CD4-positive, alpha-beta T cell (primary cell): ENCODE measurements at places on chromosomes 5 and 9.

GRCh38 chr5:97131139-97131710 lies 11.2 kb downstream of the LIX1 start:
- DNase-seq = no peak

DNA sequence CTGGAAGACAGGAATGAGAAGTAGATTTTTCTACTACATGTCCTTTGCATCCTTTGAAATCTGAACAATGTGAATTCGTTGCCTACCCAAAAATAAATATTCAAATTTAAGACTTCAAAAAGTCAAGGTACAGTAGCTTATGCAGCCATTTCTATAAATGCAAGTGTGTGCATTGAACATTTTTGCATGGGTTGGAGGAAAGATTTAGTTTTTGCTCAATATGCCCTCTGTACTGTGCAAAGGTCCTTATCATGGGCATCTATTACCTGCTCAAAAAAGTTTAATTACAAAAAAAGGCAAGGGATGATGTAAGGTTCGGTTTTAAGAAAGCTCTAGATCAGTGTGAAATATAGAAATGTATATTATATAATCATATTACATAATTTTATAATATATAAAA lies 22.6 kb downstream of the AKNA start:
- no peak for DNase-seq

DNA sequence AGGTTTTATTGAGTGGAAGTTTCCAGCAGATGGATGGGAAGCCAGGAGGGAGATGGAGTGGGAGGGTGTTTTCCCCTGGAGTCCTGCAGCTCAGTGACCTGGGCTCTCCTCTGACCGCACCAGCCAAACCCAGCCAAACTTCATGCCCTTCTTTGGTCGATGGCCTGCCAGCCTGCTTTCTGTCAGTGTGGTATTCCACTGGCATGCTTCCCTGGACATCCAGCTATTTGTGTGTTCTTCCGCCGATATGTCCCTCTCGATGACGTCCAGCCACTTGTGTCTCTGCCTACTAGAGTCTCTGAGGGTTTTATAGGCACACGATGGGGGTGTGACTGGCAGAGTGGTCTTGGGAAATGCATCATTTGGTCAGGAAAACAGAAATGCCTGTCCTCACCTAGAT lies 33.8 kb downstream of the GPBP1 start:
- no peak for DNase-seq

GRCh38 chr5:145800181-145800580 lies 35.0 kb downstream of the PRELID2 start:
- no peak for DNase-seq

- DNase-seq = no peak
These were observed 292.2 kb downstream of the CYLC2 start for GRCh38 chr9:103287361-103287760.

DNA sequence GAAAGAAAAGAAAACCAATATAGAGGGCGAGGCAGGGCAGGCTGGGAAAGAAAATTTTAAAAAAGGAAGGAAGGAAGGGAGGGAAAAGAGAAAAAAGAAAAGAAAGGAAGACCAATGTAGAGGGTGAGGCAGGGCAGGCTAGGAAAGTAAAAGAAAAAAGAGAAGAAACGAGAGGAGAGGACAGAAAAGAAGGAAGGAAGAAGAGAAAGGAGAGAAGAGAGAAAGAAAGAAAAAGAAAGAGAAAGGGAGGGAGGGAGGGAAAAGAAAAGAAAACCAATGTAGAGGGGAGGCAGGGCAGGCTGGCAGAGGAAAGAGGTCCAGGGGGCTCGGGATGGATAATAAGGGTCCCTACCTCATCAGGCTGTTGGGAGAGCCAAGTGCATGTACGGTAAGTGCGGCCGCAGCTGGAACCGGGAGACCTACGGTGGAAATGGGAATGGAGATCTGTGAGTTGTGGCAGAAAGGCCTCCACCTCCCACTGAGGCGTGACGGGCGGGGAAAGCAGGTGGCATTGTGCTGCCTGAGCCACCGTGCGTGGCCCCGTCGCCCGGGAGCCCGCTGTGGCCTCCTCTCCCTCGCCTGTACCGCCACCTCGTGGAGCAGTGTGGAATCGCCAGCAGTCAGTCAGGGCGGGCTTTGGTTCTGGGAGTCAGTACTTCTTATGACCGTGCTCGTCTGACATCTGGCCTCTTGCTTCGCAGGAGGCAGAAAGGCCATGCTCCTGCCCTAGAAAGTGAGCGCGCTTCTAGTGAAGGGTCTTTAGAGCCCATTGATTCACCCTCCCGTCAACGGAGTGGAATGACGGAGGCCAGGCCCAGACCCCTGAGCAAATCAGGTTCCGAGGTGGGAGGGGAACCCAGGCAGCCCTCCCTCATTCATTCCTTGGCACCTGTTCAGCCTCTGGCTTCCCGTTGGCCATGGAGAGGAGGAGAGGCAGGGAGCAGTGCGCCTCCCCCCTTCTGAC lies 10.4 kb upstream of the NHP2 start:
- DNase-seq = peak; percentile 90

DNA sequence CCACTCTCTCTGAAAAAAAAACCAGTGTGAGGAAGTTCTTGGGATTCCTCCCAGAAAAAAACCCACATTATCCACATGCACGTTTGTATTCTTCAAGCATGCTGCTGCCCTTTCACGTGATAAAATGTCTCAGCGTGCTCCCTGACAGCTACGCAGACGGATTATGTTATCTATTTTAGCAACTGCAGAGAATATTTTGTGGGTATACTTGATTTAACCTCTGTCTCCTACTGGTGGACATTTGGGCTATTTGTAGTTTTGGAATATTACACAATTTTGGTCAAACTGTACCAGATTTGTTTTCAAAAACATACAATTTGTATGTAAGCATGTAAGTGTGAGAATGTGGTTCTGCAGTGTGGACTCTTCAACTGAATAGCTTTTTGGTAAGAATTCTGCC lies 10.7 kb downstream of the PRRC2B start:
- no peak for DNase-seq

DNA sequence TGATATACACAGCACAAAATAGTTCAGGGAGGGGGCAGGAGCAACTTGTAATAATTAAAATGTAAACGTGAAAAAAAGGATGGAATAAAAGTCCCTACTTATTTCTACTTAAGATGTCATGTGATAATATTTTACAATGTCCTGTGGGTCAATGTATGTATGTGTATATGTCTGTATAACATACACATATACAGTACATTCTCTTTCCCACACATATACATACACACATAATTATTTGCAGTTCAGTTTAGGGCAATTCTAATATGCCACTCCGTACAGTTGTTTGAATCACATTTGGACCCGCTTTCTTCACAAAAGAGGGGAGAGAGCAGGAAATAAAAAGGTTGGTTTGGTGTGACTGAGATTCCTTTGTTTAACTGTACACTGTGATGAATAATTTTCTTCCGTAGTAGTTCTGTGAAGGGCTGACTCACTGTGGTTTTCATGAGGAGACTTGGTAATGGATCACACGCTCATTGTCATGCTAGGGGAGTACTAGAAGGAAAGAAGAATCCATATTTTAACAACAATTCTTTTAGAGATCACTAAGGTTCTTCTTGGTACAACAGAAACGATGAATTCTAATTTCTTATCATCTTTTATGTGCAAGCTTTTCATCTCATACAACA lies 26.2 kb upstream of the ACOT12 start:
- DNase-seq = no peak

GRCh38 chr5:94024101-94024500 lies 282.7 kb upstream of the POU5F2 start:
- no peak for DNase-seq

- no peak for DNase-seq
These were observed 39.8 kb downstream of the ACOT12 start for GRCh38 chr5:81354093-81354492.

DNA sequence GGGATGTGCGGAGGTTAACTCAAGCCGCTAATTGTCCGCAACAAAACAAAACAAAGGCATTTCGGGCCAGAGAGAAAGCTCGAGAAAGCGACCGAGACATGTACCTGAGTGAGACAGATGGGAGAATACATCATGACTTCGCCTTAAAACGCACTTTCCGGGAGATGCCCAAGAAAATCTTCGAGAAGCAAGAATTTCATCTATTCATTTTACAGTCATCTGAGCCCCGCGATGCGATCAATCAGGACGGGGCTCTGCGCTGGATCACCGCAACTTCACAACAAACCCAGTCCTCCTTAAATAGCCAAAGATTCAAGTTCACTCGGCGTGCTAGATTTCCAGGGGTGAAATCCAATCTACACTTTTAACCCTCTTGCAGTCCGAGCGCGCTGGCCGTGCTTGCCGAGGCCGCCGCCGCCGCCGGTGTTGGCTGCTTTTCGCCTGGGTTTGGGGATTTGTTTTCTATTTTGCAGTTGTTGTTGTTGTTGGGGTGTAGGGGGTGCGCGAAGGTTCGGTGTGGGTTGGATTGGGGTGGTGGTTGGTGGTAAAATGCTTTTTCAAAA lies 482 bp downstream of the NFIB start:
- DNase-seq = peak; percentile 12

- DNase-seq = no peak
These were observed 14.9 kb downstream of the GLDC start for GRCh38 chr9:6630502-6631206.

DNA sequence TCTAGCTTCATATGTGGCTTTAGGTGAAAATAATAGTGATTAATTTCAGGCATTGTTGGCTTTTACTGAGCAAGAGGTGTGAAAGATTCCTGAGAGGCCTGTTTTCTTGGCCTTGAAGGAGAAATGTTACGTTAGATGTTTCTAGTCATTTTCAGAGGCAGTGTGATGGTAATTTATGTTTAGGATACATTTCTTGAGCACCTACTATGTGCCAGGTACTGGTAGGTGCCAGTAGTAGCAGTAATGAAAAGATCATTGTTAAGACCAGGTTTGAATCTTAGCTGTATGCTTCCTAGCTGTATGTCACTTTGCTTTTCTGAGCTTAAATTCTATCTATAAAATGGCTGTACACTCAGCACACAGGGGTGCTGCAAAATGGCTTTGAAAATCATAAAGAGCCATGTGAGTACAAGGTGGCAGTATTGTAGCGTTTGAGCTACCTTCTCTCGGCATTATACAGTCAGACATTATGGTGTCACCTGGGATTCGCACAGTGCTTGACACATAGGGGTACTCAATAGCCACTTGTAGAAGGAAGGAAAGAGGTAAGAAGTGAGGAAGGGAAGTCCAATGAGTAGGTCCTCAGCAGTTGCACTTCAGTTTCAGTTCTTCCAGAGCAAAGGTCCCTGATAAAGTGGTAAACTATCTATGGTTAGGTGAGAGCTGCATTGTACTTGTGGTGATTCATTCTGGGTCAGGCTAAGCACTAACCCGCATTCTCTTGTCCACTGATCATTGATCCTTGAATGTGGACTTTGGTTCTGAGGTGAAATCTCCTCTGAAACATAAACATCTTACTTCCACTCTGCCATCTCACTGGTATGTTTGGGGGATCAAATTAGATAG lies 166.5 kb upstream of the NR3C1 start:
- DNase-seq = no peak
